Muscle of back (tissue), 13 donors: ENCODE measurements at places on chromosomes 12 and 14. TPM values are rescaled to one million over a fixed set of nuclear protein-coding genes. Genes with fewer than 3 reads are reported as not detected.

CIROP gene
- not detected for polyA plus RNA-seq

- no peak for DNase-seq
Observed at GRCh38 chr12:106581543-106582248, 1.1 kb upstream of the RFX4 start.

GRCh38 chr12:89172224-89172623, 180.1 kb downstream of the DUSP6 start:
- no peak for DNase-seq

DNA sequence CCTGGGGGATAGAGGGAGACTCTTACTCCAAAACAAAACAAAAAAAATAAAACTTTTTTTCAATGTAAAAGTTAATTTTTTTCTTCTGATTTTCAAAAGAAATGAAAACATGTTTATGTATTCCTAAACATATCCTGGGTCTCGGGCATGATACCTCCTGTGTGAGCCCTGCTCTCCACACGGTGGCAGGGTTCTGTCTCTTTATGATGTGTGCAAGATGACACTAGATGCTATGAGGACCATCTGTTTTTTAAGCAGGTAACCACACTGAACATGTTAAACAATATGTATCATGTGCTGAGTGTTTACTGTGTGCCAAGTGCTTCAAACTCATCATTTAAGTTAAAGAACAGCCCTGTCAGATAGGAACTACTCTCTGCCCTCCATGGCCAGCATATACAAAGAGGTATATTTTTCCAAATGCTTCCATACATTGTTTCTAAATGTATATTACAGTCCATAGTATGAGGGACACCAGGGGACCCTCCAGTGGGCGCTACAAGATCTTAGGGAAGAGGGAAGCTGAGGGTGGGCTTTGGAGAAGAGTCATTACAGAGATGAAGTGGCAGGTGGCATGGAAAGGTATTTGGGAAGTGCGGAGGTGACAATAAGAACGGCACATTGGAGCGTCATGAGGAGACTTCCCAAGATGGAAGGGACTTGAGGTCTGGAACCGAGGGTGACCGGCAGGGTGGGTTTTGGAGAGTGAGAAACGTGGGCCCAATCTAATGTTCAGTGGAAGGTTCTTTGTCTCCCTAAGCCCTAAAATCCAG, 28.5 kb downstream of the FOS start:
- no peak for DNase-seq

DNA sequence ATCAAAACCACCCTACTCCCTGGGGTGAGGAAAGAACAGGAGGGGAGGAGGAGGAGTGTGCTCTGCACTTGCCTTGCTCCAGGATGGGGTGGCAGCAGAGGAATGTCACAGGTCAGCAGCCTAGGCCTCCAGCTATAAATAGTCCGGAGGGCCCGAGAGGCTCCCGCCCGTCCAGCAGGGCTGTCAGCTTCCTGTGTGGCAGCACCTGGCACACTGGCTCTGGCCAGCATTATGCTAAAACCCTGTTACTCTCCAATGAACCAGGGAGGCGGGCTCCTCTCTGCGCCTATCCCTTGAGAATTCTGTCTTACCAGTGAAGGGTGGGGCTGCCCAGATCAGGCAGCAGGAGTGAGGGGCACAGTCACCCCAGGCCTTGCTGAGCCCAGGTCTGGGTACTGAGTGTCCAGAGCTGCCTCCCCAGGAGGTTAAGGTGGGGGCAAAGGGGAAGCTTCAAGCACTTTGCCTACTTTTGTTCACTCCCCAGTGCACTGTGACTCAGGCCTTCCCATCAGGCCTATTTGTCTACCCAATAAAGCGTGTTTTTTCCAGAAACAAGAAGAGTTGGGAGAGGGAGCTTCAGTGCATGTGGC, 1.2 kb upstream of the COX14 start:
- peak; percentile 59 for DNase-seq

SLC6A13 gene
- 4.8 TPM for polyA plus RNA-seq

DNA sequence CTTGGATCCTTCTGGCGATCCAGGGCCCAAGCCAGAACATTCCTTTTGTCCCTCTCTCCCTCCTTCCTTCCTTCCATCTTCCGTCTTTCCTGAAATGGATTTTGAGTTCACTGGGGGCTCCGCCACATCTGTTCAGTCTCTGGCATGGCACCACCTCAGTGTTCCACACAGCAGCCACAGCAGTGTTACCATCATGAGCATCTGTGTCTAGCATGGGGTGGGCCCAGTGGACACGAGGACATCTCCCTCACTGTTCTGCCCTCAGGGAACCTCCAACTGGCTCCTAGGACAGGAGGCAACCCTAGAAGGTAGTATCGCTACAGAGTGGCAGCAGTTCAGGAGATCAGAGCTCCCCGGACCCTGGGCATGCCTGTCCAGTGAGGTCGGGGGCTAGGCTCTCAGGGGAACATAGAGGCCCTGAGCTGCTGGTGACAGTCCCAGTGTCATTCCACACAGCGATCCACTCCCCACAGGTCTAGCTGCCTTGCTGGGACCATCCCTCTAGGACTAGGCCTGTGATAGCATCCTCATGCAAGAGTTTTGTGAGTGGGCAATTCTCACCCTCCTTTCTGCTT, 59.0 kb downstream of the GALNT16 start:
- DNase-seq = no peak
